ENCODE measurements at places on chromosomes 16 and 17.

DNA sequence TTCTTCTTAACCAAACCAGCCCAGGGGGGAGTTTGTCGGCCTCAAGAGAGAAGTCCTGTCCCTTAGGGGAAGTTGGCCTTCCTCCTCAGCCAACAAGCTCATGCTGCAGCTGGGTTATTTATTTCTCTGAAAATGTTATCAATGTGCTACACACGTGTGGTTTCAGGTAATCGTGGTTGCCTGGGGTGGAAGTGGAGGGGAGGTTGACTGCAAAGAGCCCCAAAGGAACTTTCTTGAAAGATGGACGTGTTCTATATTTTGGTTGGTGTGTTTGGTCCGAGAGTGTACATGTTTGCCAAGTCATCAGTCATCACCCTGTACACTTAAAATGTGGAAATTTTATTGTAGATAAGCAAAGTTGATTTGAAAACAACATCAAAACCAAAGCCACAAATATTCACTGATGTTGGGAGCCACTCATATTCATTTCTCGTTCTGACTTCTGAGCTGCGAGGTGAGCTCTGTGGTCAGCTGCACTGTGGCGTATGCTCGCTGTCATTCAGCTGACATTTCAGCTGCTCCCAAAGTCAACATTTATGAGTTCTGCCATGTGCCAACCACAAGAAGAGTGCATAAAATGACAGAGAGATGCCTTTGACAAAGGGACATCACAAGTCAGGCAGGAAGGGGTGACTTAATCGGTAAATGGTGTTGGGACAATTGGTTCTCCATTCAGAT lies 26.5 kb upstream of the ADGRG1 start:
- DNase-seq, result no peak

GRCh38 chr17:73196500-73196899 lies 3.6 kb downstream of the COG1 start:
- no peak for DNase-seq

DNA sequence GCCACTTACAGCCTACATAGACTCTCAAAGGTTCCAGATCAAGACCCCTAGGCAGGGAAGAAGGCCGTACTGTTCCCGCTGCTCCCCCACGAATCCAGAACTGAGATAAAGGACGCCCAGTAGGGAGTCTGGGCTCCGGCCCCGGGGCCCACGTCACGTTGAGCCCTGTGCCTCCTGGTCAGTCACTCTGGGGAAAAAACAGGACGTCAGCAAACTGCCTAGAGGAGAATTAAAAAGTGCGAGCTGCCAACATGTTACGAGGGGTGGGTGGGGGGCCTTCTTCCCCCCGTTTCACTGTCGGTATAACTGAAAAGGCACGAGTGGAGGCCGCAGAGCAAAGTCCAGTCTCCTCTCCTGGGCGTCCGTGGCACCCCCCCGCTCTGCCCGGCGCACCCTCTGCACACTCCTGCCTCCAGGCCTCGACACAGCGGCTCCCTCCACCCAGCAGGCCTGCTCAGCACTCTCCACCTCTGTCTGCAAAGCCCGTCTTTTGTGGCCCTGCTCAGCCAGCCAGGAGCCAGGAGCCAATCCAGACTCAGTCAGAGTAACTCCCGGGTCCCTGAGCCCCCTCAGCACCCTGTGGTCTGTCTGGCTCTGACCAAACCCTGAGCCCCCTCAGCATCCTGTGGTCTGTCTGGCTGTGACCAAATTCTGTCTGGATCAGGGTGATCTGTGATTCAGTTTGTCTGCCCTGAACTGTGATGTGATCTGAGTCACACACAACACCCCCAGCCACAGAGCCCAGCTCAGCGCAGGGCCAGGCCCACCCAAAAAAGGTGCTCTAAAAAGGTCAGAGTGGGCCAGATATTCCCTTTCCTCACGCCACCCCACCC lies 6.2 kb downstream of the ITGAE start:
- peak; percentile 17 for DNase-seq

- DNase-seq, result peak; percentile 67
These were observed 20.0 kb downstream of the TRAF4 start for GRCh38 chr17:28763804-28764266.

DNA sequence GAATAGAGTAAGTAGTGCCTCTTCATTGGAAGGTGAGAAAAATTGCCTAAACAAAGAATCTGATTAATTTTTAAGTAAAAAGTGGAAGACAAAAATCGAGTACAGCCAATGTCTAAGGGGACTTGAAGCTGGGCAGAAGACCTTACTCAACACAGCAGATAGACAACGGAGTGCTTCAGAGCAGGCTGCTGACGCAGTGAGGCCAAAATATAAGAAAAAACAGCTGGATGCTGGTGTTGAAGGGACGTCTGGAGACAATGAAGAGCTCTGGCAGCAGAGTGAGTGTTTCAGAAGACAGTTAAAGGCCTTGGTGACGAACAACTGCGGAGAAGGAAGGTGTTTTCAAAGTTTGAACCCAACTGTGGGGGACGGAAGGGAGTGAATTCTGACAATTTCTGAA lies 169.8 kb downstream of the MRTFB start:
- DNase-seq, result no peak
